ENCODE measurements at places on chromosomes 1 and 21.

- DNase-seq: no peak
These were observed 17.3 kb downstream of the PHGDH start for GRCh38 chr1:119729044-119729443.

GRCh38 chr1:30868833-30869435 is 39.6 kb downstream of the SDC3 start:
- DNase-seq: no peak

GRCh38 chr1:60984062-60984799 is 98.1 kb upstream of the NFIA start:
- DNase-seq: no peak

DNA sequence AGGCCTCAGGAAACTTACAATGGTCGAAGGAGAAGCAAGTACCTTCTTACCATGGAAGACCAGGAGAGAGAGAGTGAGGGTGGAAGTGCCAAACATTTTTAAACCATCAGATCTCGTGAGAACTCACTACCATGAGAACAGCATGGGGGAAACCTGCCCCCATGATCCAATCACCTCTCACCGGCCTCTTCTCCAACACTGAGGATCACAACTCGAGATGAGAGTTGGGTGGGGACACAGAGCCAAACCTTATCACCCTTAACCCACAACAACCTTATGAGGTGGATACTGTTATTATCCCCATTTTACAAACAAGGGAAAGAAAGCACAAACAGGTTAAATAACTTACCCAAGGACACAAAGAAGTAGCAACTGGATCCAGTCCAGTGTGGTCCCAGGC is 80.5 kb downstream of the MPZL1 start:
- DNase-seq: no peak

GRCh38 chr1:212212906-212213305 is 72.3 kb upstream of the PPP2R5A start:
- no peak for DNase-seq

DNA sequence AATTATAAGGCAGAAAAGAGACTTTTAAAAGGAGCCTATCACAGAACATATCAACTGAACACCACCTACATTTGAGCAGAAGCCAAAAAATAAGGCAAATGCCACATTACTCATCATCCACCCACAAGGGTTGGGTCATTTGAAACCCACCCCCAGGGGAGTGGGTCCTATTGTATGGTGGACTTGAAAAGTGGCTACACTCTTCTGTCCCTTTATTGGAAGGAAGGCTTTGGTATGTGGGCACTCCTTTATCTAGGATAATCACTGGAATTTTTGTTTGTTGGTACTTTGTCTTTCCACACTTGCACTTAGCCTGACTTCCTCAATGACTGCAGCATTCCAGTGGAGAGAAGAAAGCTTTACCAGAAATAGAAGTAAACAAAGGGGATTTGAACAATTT is 157.2 kb upstream of the COL11A1 start:
- DNase-seq: peak; percentile 91

All from HS-27A (cell line).